ENCODE measurements at places on chromosomes 4 and X.

GRCh38 chr4:48483777-48484493 is 792 bp downstream of the SLC10A4 start:
- no peak for DNase-seq

GRCh38 chr4:163175971-163176958 is 9.6 kb upstream of the NAF1 start:
- DNase-seq: no peak

DNA sequence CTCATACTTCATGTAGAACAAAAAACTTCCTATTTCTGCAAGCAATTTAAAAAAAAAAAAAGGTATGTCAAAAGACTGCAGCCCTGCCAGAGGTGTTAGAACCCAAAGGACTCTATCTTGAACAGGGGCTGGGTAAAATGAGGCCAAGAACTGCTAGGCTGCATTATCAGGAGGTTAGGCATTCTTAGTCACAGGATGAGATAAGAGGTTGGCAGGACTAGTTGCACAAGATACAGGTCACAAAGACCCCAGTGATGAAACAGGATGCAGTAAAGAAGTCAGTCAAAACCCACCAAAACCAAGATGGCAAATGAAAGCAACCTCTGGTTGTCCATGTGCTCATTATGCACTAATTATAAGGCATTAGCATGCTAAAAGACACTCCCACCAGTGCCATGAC is 104.1 kb downstream of the ANOS1 start:
- DNase-seq: no peak

- no peak for DNase-seq
These were observed 219.1 kb upstream of the AMOT start for GRCh38 chrX:113059714-113060113.

- DNase-seq: no peak
These were observed 91.4 kb downstream of the ANXA3 start for GRCh38 chr4:78642934-78643333.

DNA sequence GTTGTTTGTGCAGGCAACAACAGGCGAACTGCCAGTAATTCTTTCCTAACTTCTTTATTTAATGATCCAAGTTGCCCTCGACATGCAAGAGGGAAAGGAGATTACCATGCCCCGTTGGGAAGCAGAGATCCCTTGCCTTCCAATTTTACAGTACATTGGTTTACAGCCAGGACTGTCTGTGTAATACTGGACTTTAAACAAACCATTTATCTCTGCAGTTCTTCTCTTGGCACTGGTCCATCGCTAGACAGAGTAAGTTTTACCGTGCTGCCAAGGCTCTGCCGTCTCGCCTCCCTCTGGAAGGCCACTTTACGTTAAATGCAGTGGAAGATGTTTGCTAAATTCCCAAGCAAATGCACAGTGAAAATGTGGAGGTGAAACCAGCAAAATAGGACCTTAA is 660.3 kb upstream of the PRKX start:
- no peak for DNase-seq

DNA sequence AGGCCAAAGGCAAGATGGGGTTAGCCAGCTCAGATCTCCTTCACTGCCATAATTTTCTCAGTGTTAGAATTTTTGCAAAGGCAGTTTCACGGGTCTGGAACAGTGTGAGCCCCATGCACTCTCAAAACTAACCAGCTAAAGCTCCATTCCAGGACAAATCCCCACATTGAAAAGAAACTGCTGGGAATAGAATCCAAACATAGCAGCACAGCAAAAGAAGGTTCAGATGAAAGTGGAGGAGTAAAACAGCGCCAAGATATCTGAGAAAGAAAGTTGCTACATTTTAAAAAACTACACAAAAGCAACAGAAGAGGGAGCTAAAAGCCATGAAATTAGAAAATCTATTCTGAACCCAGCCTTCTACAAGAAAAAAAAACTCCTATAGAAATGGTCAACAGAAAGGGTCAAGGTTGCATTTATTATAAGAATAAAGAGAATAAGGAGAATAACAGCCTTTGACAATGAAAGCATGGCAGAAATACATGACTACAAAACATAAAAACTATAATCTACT is 39.6 kb upstream of the SLC7A3 start:
- DNase-seq: peak; percentile 0

DNA sequence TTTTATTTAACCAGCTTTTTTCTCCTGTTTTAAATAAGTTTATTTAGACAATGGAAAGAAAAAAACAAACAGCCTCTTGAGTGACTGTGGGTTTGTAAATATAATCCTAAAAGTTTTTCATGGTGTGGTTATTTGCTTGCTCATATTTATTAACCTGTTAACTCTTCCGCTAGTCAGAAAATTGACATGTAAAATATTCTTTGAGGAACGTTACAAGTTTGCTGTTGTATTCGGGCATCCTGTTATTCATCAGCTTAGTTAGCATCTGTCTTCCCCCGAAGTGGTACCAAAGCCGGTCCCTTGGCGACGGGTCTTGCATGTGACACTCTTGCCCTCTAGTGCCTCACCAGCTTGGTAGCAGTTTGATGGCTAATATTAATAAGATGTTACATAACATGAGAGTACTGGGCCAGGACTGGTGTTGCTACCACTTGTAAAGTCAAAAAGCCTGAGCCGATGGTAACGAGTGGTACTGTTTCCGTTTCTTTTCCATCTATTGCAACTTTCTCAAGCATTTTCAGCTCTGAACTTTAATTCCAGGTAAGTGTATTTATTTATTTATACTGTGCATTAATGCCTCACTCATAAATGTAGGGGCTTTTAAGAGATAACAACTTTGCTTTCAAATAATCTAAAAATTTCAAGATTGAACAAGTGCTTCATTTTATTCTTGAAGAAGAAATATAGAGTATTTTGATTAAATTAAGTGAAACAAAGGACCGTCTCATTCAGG is at the start of gene NDST3:
Gene NDST3, plus strand, starts transcription at position 434 of the 733 bp plus-strand sequence. CDS start 19,425 bp downstream, outside the sequence.
- peak; percentile 91 for DNase-seq

GRCh38 chrX:63664083-63664482 is 120.9 kb downstream of the ARHGEF9 start:
- DNase-seq: no peak

DNA sequence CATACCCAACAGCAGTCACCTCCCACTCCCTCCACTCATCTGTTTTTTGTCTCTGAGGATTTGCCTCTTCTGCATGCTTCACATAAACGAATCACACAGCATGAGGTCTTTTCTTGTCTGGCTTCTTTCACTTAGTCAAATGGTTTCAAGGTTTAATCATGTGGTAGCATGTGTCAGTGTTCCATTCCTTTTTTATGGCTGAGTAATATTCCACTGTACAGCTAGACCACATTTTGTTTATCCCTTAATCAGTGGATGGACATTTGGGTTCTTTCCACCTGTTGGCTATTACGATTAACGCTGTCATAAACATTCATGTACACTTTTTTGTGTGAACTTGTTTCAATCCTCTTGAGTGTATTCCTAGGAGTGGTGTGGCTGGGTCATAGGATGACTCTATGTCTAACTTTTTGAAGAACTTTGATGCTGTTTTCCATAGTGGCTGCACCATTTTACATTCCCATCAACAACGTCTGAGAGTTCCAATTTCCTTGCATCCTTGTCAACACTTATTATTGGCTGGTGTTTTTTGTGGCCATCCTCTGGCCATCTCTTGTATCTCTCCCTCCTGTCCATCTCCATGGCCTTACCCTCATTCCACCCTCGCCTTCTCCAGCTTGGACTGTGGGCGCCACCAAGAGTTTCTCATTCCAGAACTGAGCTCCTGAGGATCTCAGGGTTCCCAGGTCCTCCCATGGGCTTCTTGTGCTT is 12.4 kb upstream of the NSG1 start:
- no peak for DNase-seq

- DNase-seq: no peak
These were observed 210.2 kb upstream of the ADAMTS3 start for GRCh38 chr4:72779241-72779640.

GRCh38 chr4:153081006-153081580 is 123.2 kb upstream of the TRIM2 start:
- no peak for DNase-seq

- DNase-seq: no peak
These were observed 6.9 kb downstream of the APEX2 start for GRCh38 chrX:55006827-55007621.

DNA sequence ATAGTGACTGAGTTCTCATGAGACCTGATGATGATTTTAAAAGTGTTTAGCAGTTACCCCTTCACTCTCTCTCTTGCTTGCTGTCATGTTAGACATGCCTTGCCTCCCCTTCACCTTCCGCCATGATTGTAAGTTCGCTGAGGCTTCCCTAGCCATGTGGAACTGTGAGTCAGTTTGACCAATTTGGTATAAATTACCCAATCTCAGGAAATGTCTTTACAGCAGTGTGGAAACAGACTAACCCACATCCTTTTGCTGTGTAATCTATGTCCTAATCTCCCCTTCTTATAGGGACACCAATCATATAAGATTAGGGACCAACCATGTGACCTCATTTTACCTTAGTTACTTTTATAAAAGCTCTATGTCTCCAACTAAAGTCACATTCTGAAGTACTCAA is 677.8 kb downstream of the ADGRL3 start:
- no peak for DNase-seq

DNA sequence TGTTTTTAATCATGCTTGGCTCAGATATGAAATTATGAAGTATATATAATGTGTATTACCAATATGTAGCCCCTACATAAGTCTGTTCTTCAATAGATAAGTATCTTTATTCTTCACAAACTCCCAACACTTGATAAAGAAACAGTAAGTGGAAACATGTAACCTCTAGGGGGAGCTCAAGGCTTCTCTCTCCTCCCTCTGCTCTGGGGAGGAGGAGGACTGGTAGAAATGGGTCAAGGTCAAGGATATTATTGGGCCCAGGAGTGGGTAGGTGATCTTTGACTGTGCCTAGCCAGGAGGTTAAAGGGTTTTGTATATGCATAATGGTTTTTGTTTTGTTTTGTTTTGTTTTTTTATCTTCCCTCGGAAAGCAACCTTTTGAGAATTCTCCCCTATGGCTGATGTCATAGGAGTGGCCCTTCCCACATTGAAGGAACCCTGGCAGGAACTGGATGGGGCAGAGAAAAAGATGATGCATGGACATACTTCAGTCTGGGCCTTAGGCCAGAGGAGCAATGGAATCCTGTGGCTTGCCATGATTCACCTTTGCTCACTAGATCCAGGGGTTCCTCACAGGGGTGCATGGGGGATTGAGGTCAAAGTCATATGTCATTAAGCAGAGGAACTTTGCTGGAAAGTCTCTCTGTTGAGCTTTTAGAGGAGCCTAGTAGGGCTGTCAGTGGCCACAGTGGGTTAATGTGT is 460.3 kb downstream of the MID1IP1 start:
- no peak for DNase-seq

GRCh38 chr4:84495118-84495793 is 3.8 kb downstream of the NKX6-1 start:
- DNase-seq: no peak

GRCh38 chr4:47372561-47372960 is 90.9 kb downstream of the COMMD8 start:
- DNase-seq: no peak
